ENCODE measurements at places on chromosomes 12 and 14.

DNA sequence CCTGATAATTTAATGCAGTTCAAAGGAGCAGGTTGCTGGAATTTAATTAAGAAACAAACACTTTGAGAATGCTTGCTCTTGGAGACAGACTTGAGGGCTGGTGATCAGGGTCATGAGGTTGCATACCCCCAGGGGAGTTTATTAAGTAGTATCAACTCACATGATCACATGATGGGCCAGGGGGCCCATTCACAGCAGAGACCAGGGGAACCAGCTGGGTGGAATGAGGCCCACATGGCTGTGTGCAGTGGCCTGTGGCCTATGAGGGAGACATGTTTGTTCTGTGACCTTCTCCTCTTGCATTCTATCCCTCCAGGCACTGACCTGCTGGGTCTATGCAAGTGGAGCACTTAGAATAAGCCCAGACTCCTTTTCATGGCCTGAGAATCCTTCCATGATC, 266.6 kb upstream of the PWP1 start:
- no peak for DNase-seq

- DNase-seq: no peak
Observed at GRCh38 chr12:6981152-6982052, 10.7 kb downstream of the EMG1 start.

DNA sequence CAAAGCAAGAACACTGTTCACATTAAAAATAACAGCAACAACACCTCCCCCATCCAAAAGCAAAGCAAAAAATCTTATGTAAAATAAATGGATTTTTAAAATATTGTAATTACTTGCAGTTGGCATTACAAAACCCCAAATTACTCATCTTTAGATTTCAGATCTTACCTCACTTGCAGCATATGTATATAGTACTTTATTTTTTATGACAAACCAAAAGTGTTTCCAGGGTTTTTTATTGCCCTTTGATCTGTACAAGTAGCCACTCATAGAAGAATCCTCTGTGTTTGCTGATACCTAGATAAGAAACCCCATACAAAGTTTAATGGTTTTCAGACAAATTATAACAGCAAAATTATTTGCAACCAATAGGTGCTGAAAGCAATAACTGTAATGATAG, 12.2 kb upstream of the NR2C1 start:
- DNase-seq: no peak

DNA sequence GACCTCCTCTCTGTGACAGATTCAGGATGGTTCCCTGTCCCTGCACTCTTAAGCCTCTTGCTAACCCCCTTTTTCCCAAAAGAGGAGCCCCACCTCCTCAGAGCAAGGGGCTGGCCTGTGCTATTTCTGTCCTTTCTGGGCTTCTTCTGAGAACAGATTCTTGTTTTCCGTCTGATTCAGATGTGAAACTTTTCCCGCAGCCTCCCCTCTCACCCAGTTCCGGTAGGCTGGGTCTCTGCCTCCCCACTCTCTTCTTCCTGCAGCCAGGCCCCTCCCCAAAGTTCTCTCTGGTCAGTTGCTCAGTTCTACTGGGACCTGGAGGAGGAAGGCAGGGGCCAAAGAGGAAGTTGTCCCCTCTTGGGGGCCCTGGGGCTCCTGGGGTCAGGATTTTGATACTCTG, 11.8 kb downstream of the PDE1B start:
- DNase-seq: no peak

DNA sequence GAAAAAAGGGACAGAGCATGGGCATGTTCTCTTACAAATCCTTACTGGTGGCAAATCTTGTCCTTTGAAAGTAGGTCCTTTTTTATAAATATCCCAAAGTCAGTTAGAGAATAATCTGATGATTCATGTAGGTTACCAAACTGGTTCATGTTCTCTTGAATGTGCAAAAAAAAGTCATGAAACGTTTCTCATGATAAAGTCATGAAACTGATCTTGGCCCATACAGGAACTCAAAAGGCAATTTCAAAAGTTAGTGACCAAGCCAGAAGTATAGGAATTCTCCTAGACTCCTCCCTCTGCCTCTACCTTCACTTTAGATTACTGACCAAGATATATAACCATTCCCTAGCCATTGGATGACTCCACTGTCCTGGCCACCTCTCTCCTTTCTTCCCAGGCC, 27.3 kb upstream of the SPTSSA start:
- DNase-seq: no peak

DNA sequence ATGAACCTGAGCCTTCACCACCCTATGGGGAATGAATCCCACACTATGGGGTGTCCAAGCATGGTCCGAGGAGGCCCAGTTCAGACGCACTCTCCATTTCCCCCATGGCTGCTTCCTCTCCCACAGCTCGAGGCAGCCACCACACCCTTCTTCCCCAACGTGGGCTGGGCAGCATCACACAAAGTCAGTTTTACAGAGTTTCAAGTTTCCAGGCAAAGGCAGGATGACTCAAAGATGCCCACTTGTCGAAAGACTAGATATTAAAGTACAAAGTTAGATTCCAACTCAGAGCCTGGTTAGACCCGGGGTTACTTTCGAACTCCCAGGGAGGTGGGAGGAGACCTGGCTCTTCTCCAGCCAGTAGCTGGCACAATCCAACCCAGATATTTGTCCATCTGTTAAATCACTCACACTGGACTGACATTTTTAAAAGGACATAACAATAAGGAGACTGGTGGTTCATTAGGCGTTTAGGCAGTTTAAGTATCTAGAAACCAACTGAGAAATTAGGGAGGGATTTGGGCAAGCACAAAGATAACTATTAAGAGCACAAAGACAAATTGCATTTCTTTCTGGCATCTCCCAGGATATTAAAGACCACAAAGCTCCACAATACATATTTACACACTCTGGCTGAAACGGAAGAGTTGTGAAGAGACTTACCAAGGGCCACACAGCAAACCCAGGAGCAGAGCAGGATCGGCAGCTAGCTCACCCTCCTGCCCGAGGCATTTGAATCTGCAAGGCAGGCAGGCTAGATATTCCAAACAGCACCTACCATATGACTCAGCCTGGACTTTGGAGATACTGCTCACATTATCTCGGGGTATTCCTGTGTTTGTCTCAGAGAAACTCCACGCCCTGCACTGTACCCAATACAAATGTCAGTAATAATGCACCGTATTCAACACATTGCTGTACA, 34.8 kb downstream of the TMCC3 start:
- no peak for DNase-seq

DNA sequence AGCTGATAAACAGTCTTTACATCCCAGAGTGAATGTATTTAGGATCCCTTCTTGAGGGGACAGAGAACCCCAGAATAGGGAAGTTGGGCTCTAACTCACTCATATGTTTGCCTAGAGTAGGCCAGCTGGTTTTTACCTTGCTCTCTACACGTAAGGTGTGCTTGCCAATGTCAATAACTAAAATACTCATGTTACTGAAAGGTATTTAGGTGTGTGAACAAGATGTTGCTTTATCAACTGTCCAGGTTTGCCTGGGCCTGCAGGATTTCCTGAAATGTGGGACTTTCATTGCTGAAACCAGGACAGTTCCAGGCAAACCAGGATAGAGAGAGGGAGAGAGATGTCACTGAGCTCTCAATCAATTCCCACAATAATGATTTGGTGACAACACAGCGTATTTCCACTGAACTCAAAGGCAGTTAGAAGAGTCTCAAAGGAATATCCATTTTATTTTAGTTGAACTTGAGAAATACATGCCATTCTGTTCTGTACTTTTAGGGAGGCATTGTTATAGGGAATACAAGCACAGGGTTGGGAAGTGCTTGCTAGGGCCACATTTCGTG, 171.7 kb downstream of the NRXN3 start:
- DNase-seq: no peak

GRCh38 chr12:64459394-64459891, 7.5 kb downstream of the TBK1 start:
- DNase-seq: no peak

DNA sequence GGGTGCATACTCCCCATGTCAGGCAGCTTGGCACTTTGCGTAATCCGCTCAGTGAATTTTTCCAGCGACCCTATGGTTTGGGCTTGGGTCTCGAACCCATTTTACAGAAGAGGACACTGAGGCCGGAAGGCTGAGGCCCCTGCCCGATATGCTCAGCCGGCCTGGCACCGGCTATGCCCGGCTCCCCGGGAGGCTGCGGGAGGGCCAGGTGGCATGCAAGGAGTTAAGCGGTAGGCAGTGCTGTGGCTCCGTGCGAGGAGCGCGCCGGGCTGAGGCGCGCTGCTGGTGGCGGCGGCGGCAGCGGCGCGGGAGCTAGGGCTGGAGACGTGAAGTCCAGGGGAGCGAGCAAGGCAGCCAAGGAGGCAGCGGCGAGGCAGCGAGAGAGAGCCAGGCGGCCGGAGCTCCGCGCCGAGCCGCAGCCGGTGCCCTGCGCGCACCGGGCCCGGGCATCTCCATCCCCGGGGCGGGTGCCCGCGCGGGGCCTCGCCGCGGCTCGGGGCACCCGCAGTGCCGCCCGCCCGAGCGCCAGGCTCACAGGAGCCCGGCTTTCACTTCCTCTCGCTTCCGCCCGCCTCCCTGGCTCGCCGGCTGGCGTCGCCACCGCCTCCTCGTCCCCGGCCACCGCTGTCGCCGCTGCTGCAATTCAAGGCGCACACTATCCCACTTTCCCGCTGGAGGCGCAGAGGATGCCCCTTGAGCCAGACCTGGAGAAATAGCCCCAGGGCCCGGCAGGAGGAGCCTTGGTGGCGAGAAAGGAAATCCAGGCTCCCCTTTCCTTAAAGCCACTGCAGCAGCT, at the start of gene WSCD2:
Gene WSCD2 (plus strand): TSS at position 272 of the 796 bp plus-strand sequence. CDS start 66,545 bp downstream, outside the sequence.
- DNase-seq: peak; percentile 27

GRCh38 chr14:21846227-21846885, 172.7 kb upstream of the OR4E1 start:
- DNase-seq: no peak

DNA sequence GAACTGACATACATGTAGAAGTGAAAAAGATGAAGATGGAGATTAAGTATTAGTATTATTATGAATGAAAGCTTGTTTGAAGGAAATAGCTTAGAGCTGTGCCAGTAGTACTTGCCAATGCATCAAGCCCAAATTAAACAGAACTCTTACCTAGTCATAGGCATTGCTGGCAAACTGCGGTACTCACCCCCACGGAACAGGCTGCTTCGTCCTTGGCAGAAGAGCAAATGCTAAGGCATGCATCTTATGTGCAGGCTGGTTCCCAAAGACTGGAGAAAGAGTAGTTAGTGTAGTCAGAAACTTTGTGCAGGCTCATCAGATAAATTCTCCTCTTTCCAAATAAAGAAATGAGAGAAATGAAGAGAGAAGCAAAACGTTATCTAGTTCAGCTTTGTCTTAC, 134.8 kb downstream of the CCDC59 start:
- no peak for DNase-seq

DNA sequence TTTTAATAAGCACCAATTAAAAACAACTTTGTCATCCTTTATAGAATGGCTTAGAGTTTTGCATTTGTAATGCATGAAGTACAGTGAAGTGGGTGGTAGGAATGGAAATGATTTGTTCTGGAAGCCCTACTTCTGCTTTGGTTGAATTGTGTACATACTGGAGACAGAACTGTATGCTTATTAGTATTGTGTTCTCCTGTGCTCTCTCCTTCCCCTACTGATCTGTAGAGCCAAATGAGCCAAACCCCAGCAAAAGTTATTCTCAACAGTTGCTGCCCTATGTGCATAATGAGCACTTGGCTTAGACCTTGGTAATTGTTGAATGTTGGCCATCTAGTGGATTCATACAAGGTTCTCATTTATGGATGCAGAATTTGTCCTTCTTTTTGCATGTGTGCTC, 916.1 kb downstream of the GALC start:
- no peak for DNase-seq

- no peak for DNase-seq
Observed at GRCh38 chr12:73863546-73863945, 674.1 kb upstream of the ATXN7L3B start.

- no peak for DNase-seq
Observed at GRCh38 chr12:21988619-21989018, 47.4 kb upstream of the ABCC9 start.

DNA sequence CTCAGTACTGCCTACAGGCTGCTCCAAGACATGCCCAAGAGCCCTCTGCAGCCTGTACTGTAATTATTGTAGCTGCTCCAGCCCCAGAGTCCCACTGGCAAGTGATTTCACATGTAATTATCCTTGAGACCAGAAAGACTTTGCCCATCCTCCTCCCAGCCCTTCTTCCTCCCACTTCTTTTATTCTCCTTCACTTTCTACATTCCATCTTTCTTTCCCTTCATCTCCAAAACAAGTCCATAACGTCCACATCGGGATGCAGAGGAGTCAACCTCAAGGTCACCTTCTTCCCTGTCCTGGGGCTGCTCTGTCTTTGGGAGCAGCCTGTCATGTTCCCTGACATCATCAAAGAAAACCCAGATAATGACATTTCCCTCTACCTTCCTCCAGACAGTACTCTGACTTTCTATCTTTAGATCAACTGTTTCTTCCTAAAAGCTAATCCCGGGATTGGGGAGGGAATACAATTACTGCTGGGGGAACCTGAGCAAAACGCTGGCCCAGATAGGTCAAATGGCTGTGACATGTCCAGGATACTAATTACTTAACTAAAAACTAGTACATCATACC, 39.1 kb downstream of the SLC8A3 start:
- DNase-seq: no peak

DNA sequence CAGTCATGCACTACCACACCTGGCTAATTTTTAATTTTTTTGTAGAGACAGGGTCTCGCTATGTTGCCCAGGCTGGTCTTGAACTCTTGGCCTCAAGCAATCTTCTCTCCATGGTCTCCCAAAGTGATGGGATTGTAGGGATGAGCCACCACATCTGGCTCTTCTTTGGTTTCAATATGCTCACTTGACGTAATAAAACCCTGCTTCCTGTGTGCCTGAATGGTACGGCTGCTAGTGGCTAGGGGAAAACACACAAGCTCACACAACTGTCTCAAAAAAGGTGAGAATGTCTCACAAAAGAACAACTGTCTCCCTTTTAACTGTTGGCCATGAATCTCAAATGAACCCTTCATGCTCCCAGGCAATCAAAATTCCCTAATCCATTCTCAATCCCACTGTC, 15.0 kb downstream of the C1S start:
- no peak for DNase-seq

- DNase-seq: no peak
Observed at GRCh38 chr14:66717561-66718140, 209.7 kb downstream of the GPHN start.

Data from NCI-H1092 (cell line).